ENCODE measurements at places on chromosomes 6 and 20.

- DNase-seq, result no peak
Observed at GRCh38 chr6:30657454-30657853, 10.5 kb downstream of the C6orf136 start.

- DNase-seq, result no peak
Observed at GRCh38 chr6:1590580-1590979, 19.1 kb upstream of the FOXC1 start.

- peak; percentile 21 for DNase-seq
Observed at GRCh38 chr6:19812512-19813119, 24.6 kb upstream of the ID4 start.

DNA sequence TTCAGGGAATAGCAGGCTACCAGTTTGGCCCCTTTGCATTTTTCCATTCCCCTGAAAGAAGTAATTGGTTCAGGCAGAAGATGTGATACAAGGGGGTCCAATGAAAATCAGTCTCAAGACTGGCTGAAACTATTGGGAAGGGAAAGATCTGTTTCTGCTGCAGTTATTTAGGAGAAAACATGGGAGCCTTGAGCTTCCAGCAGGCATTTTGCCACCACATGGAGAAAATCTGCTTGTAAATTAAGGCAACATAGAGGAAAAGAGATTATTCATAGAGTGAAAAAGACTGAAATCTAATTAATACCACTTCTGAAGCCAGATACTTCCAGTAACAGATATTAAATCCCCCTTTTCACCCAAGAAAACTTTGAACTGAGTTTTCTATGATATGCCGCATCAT lies 44.2 kb upstream of the SNAP25 start:
- DNase-seq, result no peak

DNA sequence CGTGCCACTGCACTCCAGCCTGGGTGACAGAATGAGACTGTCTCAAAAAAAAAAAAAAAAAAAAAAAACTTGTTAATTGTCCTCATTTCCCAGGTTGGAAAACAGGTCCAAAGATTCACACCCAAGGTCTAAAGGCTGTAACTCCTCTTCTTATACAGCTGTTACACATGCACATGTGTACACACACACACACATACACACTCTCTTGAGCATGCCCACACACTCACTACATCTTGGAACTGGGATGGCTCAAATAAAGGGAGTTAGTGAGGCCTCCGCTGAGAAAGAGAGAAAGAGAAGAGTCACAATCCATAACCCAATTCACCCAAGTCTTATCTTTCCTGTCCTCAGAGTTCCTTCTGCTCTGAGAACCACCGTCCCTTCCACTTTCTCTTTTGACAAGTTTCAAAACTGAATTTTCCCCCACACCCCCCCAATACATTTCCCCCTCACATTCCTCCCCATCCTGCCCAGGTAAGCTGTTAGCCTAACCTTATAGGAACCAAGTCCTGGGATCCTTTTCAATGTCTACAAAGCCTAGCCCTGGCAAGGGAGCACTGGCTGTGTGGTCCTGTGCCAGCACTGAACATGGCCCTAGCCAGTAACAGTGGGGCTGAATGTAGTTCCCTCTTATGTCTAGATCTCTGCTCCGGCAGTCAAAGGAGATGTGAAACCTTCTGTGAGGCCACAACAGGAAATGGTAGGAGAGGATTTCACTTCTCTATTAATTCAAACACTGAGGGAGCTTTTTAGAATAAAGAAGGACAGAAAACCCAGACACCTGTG lies 3.2 kb upstream of the HLA-DMB start:
- no peak for DNase-seq

- no peak for DNase-seq
Observed at GRCh38 chr6:7959453-7959852, 48.9 kb upstream of the TXNDC5 start.

DNA sequence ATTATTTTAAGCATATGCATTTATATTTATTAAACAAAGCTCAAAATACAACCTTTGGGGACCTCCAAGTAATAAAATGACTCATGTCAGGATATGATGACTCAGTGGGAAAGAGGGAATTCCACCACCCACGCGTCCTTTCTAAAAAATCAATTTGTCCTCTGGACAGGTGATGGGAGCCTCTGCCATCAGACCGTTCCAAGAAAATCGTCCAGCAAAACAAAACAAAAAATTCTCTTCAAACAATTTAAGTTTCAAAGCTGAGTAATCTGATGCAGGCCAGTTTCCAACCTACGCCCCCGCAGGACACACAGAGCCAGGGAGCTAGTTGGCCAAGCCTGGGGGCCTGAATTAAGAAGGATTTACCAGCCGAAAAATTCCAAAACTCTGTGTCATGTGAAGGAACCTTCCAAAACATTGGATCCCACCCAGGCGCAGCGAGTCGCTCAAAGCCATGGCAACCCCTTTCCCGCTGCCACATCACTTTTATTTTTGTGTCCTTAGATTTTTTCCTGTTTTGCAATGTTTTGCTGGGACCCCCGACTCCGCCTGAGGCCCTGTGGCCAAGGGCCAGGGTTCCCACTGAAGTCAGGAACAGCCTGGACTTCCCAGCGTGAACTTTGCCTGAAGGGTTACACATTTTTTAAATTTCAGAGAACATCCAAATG lies 95.3 kb downstream of the NFATC2 start:
- DNase-seq, result peak; percentile 88

GRCh38 chr6:36115412-36115811 lies 14.9 kb upstream of the MAPK13 start:
- no peak for DNase-seq

- no peak for DNase-seq
Observed at GRCh38 chr6:30450548-30450908, 38.8 kb upstream of the HLA-E start.

GRCh38 chr20:34876406-34877282 lies at the start of gene ACSS2:
ACSS2 (plus strand) TSS chr20:34876612; CDS start chr20:34876646, 34 bp downstream.
- DNase-seq, result peak; percentile 96

DNA sequence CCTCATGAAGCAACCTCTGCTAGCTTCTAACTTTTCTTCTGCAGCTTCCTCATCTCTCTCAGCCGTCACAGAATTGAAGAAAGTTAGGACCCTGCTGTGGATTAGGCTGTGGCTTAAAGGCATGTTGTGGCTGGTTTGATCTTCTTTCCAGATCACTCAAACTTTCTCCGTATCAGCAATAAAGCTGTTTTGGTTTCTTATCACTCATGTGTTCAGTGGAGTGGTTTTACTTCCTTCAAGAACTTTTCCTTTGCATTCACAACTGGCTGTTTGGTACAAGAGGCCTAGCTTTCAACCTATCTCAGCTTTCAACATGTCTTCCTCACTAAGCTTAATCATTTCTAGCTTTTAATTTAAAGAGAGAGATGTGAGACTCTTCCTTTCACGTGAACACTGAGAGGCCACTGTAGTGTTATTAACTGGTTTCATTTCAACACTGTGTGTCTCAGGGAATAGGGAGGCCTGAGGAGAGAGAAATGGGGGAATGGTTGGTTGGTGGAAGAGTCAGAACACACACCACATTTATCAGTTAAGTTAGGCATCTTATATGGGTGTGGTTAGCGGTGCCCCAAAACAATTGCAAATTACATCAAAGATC lies 17.2 kb downstream of the ZSCAN23 start:
- no peak for DNase-seq

DNA sequence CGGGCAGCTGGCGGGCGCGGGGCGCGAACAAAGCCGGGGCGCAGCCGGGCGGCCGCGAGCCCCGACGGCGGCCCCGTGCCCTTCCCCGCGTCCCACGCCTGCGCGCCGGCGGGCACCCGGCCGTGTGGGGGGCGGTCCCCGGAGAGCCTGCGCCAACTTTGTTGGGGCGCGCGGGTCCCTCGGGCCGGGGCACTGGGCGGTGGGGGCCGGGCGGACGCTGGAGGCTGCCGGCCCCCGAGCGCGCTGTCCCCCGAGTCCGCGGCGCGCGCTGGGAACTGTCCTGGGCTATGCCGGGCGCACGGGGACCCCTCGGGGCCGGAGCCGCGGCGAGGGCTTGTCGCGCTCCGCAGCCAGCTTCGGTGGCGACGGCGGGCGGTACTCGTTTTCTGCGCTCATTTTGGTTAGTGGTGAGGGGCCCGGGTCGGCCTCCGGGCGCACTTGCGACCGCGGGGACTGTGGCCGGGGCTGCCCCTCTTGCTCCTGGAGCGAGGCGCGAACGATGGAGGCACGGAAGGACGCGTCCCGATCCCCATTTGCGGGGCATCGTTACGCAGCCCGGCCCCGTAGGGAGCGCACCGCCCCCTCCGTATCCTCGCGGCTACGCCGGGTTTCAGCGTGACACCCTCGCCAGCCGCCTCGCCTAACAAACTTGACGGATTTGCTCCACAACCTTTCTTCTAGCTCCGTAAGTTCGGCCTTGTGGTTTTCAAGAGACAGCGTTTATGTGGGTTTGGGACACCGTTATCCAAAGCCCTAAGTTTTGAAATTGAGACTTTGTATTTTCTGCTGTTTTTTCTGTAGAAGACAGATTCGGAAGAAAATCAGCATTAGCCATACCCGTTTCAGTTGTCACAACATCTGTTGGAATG lies 622 bp downstream of the SS18L1 start:
- DNase-seq, result no peak

- no peak for DNase-seq
Observed at GRCh38 chr6:121351916-121352315, 17.6 kb upstream of the TBC1D32 start.

DNA sequence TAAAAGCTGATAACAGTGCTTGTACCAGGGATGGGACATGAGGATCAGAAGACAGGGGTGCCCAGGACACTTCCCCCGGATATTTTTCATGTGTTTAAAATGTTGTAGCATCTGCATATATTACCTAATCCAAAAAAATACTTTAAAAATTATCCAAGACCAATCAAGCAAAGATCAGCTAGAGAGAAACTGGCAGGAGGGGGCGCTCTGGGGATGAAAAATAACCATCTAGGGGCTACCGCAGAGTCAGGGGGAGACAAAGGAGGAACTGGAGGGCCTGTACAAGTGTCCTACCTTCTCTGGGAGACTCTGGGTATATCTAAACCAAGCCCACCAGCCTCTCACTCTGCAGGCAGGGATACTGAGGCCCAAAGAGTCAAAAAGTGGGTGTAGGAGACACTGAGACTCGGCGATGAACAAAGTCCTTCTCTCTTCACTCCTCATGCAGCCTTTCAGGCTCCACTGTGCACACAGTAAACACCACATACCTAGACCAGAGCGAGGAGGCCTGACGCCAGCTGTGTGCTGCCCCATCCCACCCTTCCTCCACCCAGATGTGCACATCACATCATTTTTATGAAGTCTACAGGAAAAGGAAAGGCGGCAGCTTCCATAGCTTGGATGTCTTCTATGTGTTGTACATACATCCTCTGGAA lies 9.8 kb downstream of the RIMS4 start:
- no peak for DNase-seq

GRCh38 chr6:149190224-149190831 lies 127.2 kb upstream of the TAB2 start:
- DNase-seq, result no peak

DNA sequence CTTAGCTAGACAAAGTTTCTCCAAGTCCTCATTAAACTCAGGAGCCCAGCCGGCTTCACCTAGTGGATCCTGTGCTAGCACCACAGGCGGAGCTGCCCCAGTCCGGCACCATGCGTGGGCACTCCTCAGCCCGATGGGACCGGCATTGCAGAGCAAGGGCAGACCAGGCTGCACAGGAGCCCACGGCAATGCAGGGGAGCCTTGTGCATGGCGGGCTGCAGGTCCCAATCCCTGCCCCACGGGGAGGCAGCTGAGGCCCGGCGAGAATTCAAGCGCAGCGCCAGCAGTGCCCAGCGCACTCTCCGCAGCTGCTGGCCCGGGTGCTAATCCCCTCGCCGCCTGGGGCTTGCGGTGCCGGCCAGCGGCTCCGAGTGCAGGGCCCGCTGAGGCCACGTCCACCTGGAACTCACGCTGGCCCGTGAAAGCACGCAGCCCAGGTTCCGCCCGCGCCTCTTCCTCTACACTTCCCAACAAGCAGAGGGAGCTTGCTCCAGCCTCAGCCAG lies 292.3 kb upstream of the EYS start:
- DNase-seq, result no peak

DNA sequence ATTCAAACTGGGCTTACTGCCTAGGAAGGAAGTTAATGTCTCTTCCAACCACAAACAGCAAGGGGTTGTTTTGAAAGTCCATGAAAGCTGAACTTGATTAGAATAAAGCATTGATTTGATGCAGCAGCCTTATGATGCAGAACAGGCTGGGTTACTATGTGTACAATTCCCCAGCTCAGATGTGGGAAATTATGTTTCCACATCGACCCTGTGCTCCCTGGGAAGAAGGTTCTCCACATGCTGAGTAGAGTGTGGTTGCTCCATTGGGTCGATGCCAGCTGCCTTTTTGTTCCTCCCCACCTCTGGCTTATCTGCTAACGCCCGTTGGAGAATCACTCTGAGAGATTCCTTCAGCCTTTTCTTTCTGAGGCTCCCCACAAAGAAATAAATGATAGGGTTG lies 1.2 kb downstream of the MAS1L start:
- no peak for DNase-seq

GRCh38 chr6:90222724-90223198 lies 73.9 kb downstream of the BACH2 start:
- DNase-seq, result peak; percentile 86

DNA sequence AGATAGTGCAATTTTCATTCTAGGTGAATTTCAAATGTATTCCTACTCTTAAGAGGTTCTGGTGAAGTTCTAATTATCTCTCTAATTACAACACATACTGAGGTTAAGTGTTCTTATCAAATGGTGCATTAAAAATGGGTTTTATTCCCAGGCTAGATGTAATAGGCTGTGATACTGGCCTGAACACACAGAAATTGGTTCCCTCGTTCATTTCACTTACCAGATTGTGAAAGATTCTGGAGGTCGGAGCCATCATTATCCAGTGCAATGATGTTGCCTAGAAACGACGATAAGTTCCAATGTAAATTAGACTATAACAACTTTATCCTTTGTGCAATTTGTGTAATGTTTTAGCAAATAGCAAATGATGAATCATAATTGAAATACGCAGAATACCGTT lies 172.6 kb upstream of the SOX4 start:
- no peak for DNase-seq

GRCh38 chr20:10634211-10634610 lies 39.6 kb downstream of the JAG1 start:
- no peak for DNase-seq

GRCh38 chr20:57664476-57664875 lies 44.2 kb upstream of the ZBP1 start:
- DNase-seq, result no peak

GRCh38 chr6:11692451-11693376 lies 85.9 kb downstream of the ADTRP start:
- no peak for DNase-seq

GRCh38 chr20:54550776-54551396 lies 75.5 kb downstream of the DOK5 start:
- no peak for DNase-seq

GRCh38 chr20:48706710-48707365 lies 121.0 kb downstream of the PREX1 start:
- DNase-seq, result no peak
